ENCODE measurements at places on chromosomes 7 and 10.

DNA sequence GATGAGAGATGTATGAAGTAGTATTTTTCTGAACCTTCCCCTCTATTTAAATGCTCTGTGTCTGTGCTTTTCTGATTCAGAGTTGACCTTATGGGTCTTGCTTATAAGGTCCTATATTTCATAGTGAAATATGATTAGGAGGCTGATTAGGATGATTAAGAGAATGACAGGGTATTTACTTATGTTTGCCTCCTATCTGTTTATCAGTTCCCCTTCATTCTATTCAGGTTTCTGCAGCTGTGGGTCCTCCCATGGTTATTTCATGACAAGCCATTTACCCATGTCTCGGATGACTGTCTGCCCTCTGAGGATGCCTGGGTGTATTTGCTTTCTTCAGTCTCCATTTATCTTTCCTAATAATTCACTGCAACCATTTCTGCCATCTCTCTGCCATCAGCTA is 16.9 kb downstream of the RPA3 start:
- DNase-seq: no peak

DNA sequence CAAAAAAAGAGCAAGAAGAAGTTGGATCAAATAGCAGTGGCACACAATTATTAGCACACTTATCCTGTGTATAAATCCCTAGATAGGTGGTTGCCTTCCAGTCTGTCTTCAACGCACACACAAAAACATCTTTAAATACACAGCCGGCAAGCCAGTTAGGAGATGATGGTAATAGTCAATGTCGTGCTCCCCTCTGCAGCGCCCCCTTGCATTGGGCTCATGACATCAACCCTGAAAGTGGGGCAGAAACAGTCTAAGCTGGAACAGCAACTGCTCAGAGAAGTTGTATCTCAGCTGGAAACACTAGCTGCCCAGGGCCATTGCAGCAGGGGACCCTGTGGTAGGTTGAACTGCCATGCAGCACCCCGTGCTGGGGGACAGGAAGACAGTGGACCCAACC is 179.5 kb upstream of the YAE1 start:
- no peak for DNase-seq

DNA sequence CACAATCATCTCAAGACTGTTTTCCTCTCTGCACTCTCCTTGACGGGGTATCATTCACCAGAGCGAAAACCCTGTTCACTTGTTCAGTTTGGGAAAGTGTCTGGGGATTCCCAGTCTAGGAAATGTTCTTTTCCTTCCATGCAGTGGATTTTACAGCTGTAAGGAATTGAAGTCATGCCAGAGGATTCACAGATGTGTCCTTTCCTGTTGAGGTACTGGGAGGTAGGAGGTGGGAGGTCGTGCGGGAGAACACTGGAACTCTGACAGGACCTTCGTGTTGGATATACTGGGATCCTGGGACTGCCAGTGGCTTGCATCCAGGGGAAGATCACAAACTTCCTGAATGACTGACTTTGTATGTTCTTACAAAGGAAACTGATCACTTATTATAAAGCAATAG is 185.5 kb downstream of the BMPER start:
- no peak for DNase-seq

GRCh38 chr10:6410830-6411229 is 169.2 kb downstream of the PRKCQ start:
- no peak for DNase-seq

GRCh38 chr7:82393076-82393839 is 50.3 kb downstream of the CACNA2D1 start:
- no peak for DNase-seq

DNA sequence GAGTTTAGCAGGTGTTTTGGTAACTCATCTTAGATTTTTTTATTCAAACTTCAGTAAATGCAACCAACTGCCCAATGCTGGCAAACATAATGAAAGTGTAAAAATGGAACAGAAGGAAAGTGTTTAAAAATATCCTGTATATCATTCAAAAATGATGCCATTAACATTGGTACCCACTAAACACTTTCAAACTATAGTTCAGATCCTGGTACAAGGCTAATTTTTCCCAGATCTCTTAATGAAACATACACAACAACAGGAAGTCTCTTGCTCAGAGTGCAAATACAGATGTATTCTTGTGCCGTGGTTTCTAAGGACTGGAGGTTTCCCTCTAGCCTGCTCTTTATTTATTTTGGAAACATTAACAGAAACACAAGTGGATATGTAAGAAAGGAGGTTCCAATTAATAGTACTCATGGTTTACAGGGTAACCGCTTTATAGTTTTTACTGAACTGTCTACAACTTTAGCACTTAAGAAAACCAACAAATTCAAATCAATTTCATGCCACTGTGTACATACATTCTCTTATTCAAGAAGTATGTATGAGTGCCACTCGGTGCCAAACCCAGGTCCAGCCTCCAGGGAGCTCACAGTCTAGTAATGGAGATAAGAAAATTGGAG is 176.0 kb upstream of the AKR1E2 start:
- DNase-seq: no peak

GRCh38 chr10:51960494-51960895 is 261.1 kb upstream of the CSTF2T start:
- DNase-seq: peak; percentile 77

GRCh38 chr7:114084002-114084471 is 165.2 kb upstream of the PPP1R3A start:
- DNase-seq: no peak

GRCh38 chr10:14560274-14560673 is 214.4 kb downstream of the FAM107B start:
- DNase-seq: no peak

GRCh38 chr7:125423458-125424155 is 494.0 kb upstream of the POT1 start:
- DNase-seq: no peak

- DNase-seq: no peak
Observed at GRCh38 chr10:101135141-101136006, 4.3 kb downstream of the TLX1 start.

GRCh38 chr10:22630234-22631174 is 83.9 kb downstream of the PIP4K2A start:
- no peak for DNase-seq

GRCh38 chr10:43314626-43315495 is 48.0 kb upstream of the RASGEF1A start:
- no peak for DNase-seq

GRCh38 chr7:155166108-155166507 is 96.0 kb downstream of the HTR5A start:
- peak; percentile 90 for DNase-seq

GRCh38 chr7:131945957-131946544 is 389.6 kb upstream of the PODXL start:
- no peak for DNase-seq

DNA sequence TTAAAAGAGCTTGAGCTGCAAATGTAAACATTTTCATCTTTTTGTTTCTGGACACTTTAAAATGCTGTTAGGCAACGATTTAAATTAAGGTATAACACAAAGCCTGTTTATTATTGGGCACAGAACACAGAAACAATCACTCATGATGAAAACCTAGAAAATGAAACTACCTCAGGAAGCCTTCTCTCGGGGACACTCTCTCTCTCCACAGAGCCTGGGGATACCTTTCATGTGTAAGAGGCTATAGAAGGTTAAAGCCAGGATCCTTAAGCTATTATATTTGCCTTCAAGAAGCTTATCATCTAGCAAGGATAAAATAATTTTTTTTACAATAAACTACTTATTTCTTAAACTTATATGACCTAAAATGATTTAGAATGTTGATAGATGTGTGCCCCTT is 194.1 kb downstream of the SKAP2 start:
- DNase-seq: no peak

DNA sequence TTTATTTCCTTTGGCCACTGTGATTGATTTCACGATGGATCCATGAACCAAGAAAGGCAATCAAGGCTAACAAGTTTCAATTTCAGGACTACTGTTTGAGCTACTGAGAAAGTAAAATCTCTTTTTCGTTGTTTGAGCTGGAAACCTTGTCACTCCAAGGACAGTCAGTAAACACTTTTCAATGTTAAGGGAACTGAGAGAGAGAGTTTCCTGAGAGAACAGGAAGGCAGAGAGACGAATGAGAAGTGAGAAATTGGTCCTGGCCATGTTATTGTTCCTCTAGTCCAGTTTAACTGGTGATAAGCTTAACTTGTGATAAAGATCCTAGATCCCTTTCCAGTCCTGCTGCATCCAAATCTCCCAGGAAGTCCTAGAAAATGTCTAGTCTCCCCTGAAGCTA is 909 bp upstream of the AKR1D1 start:
- no peak for DNase-seq

GRCh38 chr10:47457528-47457820 is 26.4 kb downstream of the ANXA8 start:
- no peak for DNase-seq

DNA sequence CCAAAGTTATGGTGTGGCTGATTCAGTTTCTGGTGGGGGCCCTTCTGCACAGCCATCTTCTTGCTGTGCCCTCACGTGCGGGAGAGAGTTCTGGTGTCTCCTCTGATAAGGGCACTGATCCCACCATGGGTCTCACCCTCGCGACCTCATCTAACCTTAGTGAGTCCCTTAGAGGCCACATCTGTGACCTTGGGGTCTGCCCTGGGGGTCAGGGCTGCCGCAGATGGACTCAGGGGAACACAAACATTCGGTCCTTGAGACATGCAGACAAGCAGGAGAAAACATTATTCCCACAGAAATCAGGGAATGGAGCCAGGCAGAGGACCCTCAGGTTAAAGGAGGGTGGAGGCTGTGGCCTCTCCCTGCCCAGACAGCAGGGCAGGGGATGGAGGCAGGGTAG is 177.9 kb downstream of the DNAJB6 start:
- no peak for DNase-seq

DNA sequence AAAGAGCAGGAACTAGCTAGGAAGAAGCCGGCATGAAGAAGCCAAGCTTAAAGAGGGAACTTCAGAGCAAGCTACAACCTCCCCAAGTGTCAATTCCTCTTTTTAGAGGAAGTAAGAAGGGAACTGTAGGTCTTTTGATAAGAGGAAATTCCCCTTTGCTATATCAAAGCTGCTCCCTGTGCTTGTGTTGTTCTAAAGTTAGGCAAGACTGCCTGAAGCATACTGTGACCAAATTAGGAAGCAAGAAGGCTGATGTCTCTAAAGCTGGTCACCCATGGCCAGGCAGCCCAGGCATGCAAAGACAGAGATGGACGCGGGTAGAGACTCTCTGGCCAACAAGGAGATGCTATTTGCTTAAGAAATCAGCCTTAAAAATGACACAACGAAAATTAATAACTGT is 87.9 kb downstream of the RNF216 start:
- DNase-seq: peak; percentile 89

DNA sequence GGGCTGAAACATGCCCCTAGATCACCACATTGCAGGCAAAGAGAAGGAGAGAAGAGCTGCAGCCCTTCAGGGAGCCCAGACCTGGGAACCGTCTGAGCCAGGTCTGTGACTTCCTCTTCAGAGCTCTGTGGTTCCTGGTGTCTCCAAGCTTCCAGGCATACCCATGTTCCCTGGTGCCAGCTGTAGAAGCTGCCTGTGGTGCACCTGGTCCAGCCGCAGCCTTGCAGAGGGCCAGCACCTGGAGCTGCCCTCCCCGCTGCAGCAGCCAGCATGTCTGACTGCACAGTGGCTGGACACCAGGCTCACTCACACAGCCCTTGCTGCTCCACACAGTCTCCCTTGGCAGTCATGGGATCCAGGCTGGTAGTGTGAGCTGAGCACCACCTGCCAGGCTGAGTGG is 33.6 kb downstream of the C7orf25 start:
- DNase-seq: no peak

Data from myocyte (in vitro differentiated cells).